ENCODE measurements at places on chromosomes 1 and 21. TPM values are rescaled to one million over a fixed set of nuclear protein-coding genes. Genes with fewer than 3 reads are reported as not detected.

DNA sequence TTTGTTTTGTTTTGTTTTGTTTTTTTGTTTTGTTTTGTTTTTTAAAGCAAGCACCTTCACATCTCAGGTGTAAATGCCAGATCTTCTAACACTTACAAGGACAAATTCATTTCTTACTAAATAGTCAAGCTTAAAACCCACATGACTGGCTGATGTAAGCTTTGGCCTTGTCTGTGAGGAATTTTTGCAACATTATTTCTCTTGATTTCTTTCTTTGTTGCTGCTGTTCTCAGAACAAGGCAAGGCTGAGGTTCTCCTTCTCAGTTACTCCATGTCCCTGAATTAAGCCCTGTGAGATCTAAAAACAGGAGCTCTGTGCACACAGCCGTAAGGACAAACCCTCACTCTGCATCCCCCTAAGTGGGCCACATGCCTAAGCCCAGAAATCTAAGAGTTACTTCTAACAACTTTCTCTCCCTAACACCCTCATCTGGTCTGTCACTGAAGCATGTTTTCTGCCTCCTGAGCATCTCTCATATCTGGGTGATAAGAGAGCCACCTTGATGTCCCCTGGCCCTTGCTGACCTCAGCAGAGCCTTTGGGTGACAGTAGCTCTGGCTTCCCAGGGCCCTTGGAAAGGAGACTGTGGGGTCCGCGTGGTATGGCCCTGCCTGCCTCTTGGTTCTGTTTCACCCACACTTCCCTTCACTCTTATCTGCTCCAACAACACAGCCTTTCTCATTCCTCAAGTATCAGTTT lies 81.2 kb upstream of the HOOK1 start:
- DNase-seq: no peak

DNA sequence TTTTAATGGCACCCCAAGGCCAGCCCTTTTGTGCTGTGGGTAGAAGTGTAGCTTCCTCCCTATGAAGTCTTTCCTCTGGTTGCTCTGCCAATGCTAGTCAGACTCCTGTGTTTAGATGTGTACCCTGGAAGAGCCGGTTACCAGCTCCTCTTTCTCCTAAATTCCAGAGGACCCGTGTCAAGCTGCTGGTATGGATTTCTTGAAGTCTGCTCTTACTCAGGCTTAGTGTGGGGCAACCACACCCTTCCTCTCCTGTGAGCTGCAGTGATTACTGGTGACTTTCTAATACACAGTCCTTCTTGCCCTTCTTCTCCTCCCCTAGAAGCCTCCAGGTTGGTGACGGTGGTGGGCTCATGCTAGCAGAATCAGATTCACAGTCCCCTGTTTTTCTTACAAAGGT lies 74.1 kb upstream of the AKT3 start:
- DNase-seq: no peak

DNA sequence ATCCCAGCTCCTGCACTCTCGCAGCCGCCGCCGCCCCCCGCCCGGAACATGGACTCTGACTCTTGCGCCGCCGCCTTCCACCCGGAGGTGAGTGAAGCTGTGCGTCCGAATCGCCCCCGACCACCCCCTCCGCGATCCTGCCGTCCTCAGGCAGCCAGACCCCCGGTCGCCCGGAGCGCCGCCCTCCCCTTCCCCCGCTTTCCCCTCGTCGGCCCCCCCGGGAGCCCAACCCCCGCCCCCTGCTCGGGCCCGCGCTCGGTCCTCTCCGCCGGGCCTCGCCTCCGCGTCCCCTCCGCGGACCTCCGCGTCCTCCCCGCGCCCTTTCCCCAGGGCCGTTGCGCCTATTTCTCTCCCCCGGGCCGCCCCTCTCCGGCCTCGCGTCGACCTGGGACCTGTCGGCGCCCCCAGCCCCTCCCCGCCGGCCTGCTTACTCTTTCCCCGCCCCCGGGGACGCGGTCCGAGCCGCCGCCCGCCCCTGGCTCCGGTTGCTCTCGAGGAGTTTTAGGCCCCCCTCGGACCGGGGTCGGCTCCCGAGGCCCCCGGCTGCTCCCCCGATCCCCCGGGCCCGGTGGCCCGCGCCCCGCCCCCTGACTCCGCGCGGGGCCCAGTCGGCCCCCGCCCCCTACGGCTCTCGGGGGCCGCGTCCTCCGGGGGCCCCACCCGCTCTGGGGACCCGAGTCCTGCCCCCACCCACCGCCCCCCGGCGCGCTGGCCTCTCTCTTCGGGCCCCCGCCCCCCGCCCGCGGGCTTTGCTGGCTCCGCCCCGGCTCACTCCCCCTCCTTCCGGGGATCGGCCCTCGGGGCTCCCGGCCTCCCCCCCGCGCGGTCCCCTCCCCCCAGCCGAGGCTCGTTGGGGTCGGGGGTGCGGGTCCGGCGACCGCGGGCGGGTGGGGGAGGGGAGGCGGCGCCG lies 743 bp downstream of the PHF13 start:
- DNase-seq: no peak

DNA sequence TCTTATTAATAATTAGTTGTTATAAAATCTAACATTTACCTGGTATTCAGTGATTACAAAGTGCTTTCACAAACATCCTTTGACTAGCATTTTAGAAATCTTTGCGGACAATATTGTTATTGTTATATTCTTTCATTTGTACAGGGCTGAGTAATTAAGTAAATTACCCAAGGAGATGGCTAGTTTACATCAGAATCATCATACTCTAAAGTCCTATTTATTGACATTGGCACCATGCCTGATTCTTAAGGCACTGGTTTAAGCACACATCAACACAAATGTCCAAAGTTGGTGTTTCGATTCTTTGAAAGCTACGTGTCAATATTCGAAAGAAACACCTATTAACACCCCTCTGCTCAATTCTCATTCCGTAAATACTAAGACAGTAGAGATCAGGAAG lies 424.6 kb upstream of the CHRM3 start:
- DNase-seq: no peak

DNA sequence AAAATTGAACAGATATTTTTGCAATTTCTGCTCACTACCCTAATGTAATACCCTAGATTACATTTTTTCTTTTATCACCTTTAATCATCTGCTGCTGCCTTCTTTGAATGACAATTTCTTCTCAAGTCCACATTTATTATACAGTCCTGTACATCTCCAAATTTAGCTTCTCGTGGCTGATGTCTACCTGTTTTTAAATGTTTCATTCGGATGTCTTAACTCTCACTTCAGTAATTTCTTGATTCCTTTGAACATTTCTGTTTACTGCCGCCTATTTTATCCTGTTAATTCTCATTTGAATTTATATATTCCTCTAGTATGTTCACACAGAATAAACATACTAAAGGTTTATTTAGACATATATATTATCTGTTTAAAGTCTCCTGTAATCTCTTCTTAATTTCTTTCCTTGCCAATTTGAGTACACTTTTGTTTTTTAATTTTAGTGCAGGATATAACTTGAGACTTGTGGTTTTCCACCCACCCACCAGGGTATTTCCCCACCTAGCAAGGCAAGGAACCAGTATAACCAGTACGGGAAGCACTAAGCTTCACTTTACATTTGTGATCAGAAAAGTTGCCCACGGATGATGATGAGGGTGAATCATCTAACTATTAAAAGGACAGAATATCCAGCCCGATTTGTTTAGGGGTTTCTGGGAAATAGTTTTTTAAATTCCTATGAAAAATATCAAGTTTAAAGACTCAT lies 12.7 kb downstream of the INSL5 start:
- DNase-seq: no peak

- no peak for DNase-seq
Measured at GRCh38 chr1:64691626-64692025, 53.2 kb upstream of the RAVER2 start.

DNA sequence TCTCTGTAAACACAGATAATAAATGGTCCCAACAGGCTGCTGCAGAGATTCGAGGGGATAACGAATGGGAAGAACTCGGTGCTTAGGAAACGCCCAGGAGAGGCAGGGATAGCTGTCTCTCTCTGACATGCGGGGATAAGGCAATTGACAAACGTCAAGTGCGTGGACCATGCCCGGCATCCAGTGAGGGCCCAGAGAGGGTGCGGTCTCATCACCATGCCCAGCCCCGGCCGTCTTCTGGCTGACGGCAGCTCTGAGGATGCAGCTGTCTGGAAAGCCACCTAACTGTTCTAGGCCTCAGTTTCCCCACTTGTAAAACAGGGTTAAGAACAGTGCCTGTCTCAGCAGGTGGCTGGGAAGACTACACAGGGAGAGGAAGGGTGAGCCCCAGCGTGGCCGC lies 48.1 kb downstream of the ACOT7 start:
- DNase-seq: no peak

The MYCL gene
- polyA plus RNA-seq: 0.25 TPM

Measured in GM12878 (cell line).